GM13976 (cell line): ENCODE measurements at places on chromosomes 13 and 19.
A peak's percentile ranks its signal among the peaks of the same experiment; 100 is the strongest.

- DNase-seq: no peak
These were observed 105.4 kb downstream of the URI1 start for GRCh38 chr19:30047432-30047831.

- DNase-seq: peak; percentile 38
These were observed 60.9 kb downstream of the WDFY2 start for GRCh38 chr13:51645154-51645650.

- DNase-seq: no peak
These were observed 68.9 kb downstream of the FGF9 start for GRCh38 chr13:21739771-21740170.

DNA sequence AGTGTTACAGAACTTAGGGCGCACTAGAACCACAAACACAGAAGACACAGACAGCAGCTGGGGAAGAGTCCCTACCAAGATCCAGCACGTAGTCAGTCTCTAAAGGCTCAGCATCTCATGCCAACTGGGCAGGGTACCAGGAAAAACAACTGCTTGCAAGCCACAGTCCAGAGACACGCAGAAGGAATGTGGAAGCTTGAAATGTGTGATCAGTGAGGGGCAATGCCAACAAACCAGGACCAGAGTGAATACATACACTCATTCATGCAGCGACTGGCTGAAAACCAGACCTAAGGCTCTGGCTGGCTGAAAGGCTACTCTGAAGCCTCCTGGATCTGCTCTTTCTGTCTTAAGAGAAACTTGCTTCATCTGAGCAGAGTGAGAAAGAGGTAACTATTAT is 1484.8 kb downstream of the EFNB2 start:
- DNase-seq: no peak

- DNase-seq: no peak
These were observed 14.3 kb upstream of the F7 start for GRCh38 chr13:113091211-113091771.

DNA sequence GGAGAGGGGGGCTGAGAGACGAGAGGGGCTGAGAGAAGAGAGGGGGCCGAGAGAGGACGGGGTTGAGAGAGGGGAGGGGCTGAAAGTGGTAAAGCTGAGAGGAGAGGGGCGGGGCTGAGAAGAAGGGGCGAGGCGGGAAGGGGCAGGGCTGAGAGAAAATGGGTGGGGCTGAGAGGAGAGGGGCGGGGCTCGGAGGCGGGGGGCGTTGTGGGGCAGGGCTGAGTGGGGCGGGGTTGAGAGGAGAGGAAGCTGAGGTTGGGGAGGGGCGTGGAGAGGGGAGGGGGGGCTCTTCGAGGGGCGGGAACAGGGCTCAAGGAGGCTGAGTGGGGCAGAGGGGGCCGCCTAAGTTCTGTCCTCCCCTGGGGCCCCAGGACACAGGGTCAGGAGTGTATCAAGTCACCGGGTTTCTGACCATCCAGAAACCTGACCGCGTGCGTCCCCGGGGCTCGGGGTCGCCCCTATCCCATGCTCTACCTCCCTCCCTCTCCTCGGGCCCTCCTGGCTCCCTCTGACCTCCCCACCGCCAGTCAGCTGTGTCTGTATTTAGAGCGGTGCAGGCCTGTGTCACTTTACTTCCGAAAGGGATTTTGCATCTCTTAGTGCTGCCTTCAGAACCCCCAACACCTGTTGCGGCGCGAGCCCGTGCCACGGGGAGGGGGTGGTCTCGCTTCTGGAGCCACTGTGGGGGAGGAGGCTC is 38.6 kb upstream of the SEMA6B start:
- peak; percentile 92 for DNase-seq

- peak; percentile 54 for DNase-seq
These were observed 27.6 kb upstream of the MAP3K10 start for GRCh38 chr19:40163541-40164129.

GRCh38 chr19:49983645-49984229 is 22.8 kb upstream of the SIGLEC11 start:
- DNase-seq: peak; percentile 84

- no peak for DNase-seq
These were observed 12.9 kb downstream of the CARM1 start for GRCh38 chr19:10884274-10884673.

DNA sequence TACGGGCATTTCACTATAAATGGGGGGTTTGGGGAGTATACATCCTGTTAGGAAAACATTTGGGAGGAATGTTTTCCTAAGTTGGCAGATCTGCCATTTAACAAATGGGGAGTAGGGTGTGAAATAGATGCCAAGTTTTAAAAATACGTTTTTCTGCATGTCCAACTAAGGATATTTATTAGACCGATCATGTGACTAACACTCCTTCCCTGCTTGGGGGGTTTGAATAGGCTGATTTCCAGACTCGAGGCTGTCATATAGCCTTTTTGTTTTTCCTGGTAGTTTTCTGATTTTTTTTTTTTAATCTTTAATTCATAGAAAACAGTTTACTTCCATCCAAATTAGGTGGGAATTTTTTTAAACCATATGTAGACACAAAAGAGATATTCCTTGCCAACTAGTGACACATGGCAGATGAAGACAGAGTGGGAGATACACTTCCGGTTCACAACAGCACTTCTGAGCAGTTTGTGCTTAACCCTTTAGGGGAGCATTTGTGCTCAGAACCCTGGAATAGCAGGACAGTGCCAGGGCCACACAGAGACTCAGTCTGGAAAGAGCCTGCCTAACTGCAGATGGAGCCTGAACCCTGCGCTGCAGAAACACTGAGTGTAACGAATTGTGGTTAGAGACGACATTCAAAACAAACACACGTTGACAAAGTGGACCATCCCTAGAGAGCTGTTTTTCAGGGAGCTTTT is 5.6 kb upstream of the GATAD2A start:
- DNase-seq: no peak

- DNase-seq: no peak
These were observed at the start of gene CLEC11A for GRCh38 chr19:50723069-50723468. Gene CLEC11A, plus strand, starts transcription at chr19:50723364. Its CDS starts 162 bp downstream, at chr19:50723526.

- DNase-seq: no peak
These were observed 458.0 kb upstream of the GPC6 start for GRCh38 chr13:92768602-92769001.

DNA sequence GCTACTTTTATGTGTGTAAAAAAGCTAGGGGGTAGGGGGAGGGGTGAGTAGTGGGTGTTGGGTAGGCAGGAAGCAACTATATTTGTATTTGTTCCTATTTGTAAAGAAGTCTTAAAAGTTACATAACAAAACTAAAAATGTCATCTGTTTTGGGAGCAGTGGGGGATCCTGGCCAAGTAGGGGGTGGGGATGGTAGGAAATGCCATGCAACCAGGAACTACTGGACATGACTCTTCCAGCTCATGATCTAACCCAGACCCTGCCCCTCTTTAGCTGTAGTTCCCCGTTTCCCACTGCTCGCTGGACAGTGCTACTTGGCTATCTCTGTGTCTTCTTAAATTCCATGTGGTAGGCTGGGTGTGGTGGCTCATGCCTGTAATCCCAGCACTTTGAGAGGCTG is 3.2 kb downstream of the GTF3A start:
- no peak for DNase-seq

DNA sequence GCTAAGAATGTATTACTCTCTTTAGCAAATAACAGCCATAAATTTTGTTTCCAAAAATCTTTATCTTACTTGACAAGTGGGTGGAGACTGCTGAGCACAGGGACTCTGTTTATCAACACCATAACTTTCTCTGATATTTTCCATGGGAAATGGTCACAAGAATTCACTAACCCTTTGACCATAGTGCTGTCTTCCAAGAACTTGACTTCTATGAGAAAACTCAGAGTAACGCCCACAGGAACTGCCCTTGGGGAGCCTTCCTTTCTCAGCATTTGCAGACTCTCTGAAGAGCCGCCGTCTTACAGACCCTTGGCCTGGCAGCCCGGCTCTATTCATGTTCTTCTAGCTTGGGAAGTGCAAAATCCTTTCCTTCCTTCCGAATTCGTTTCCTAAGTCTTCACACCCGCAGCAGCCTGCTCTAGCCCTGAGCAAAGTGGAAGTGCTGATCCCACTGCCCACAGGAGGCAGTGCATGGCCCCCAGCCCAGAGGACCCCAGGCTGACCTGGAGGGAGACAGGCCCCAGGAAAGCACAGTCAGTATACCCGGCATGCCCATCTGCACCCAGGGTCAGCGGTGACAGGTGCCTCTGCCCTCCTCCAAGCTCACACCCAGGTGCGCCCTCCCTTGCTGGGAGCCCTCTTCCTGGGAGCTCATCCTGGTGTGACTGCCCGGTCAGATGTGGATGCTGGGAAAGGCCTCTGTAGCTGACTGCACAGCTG is 10.2 kb downstream of the GAS6 start:
- no peak for DNase-seq

GRCh38 chr19:49985871-49986270 is 24.9 kb upstream of the SIGLEC11 start:
- DNase-seq: no peak

DNA sequence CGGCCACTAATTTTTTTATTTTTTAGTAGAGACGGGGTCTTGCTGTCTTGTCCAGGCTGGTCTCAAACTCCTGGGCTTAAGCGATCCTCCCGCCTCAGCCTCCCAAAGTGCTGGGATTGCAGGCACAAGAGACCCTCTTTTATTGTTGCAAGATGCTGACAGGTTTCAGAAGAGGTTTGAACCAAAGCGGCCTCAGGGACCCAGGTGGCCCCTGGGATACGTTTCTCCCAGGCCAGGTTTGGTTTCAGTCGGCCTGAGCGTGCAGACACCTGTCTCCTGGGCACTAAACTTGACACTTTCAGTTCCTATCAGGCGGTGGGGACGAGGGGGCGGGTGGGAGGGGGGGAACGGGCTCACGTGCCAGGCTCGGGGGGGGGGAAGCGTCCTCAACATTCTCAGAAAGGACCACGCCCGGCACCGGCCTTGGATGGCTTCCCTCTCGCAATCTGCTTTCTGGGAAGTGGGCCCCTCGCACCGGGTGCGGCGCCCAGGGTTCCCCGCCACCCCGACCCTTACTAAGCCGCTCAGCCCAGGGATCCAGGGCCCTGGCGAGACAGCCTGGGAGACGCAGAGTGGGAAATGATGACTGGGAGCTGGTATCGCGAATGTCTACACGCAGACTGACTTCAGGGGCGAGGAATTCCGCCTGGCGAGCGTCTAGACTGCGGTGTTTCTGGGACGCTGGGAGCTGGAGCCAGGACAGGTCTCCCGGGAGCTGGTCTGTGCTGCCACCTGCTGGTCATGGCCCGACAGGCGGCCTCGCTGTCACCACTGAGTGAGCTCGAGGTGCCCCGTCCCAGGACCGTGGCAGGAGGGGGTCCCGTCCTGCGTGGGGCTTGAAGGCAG is 91.6 kb downstream of the GNG7 start:
- peak; percentile 76 for DNase-seq

DNA sequence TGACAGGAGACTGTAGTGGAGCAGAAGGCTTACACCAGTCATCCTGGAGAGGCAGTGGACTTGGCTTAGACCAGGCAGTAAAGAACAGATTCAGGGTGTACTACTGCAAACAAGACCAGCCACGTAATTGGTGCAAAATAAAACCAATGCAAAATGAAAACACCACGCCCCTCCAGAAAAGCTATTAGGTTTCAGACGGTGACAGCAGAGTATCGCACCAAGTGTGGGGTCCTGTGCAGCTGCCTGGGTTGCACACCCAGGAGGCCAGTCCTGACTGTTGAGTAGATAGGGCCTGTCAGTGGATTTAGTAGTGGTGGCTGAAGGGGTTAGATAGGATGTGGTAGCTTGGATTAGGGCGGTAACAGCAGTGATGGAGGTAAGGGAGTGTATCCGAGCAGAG is 5.4 kb upstream of the PRKACA start:
- DNase-seq: no peak

- no peak for DNase-seq
These were observed 433.3 kb upstream of the SLITRK1 start for GRCh38 chr13:84315527-84315926.
